ENCODE measurements at places on chromosomes 11 and 22.

GRCh38 chr22:20601308-20601707, 93.9 kb downstream of the MED15 start:
- no peak for DNase-seq

DNA sequence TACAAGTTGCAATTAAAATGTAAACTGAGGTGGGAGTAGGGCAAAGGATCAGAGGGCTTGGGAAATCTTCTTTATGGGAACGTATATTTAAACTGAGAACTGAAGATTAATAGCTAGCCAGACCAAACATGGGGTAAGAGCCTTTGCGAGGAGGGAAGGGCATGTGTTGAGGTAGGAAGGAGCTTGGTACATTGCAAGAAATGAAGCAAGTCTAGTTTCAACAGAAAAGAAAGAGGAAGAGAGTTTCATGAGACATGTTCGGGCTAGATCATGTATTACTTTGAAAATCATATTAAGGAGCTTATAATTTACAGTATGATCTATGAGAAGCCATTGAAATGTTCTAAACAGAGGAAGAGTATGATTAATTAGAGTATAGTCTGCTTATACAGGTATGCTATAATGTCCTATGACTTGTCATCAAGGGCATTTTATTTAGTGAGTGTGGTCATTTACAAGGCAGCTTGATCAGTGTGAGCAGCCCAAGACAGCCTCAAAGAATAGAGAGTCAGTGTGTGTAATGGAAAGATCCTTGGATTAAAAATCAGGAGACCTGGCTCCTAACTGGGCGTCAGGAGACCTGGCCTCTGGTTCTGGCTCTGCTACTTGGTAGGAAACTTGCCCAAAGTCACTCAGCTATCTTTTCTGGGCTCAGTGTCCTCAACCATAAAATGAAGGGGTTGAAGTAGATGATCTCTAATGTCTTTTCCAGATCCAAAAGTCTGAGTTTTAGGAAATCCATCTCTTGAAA, 10.9 kb downstream of the GAS2 start:
- no peak for DNase-seq

- DNase-seq: no peak
Observed at GRCh38 chr11:84923489-84923888, 703.7 kb downstream of the DLG2 start.

DNA sequence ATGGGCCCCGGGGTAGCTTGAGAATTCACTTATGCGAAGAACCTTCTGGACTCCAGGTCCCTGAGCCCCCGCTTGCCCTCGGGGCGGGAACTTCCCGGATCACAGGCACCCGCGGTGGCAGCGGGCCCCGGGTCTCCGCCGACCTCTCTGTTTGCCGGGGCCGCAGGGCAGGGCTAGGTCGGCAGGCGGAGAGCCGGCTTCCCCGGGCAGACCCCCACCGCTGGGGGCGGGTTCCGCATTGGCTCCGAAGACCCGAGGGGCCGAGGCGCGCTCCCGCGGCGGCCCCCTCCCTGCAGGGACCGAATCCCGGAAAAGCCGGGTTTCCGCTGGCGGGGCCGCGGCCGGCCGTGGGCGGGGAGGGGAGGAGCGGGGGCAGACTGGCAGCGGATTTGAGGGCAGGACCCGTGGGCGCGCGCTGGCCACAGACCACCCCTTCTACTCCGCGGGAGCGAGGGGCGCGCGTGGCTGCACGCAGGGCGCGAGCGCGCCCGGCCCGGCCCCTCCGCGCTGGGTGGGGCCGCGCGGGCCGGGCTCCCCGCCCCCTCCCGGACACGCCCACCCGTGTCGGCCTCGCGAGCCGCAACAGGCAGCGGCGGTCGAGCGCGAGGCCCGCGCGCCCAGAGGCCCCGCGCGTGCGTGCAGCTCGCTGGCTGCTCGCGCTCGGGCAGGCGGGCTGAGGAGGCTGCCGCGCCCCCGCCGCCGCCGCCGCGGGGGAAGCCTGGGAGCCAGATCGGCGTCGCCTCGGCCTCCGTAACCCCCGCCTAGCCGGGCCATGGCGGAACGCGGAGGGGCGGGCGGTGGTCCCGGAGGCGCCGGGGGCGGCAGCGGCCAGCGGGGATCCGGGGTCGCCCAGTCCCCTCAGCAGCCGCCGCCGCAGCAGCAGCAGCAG, at the start of gene PACS1:
Gene PACS1, plus strand, starts transcription at position 558 of the 889 bp plus-strand sequence. Its CDS starts 215 bp downstream, at position 773.
- DNase-seq: peak; percentile 75

- DNase-seq: no peak
Observed at GRCh38 chr22:47046411-47047065, 284.1 kb downstream of the TBC1D22A start.

DNA sequence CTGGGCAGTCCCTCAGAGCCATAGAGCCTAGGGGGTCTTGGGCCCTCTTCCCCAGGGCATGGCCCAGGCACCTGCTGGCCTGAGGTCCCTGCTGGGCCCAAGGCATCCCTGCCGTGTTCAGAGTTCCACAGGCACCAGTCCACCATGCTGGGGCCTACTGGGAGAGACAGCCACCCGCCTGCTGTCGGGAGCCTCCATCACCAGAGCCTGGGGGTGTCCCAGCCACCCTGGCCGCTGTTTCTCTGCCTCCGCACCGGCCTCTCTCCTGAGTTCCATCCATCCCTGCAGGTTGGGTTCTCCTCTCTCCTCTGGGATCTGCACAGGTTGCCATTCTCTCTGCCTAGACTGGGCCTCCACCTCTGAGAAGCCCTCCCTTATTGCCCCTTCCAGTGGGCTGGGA, 68.6 kb downstream of the KCNQ1 start:
- DNase-seq: no peak

DNA sequence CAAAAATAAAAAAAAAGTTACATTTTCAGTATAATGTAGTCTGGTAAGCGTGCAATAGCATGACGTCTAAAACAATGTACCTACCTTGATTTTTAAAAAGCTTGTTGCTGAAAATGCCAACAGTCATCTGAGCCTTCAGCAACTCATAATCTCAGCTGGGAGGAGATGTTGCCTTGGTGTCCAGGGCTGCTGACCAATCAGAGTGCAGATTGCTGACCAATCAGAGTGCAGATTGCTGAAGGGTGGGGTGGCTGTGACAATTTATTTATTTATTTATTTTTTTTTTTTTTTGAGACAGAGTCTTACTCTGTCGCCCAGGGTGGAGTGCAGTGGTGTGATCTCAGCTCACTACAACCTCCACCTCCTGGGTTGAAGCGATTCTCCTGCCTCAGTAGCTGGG, 17.8 kb downstream of the ZBED4 start:
- no peak for DNase-seq

GRCh38 chr11:1468002-1468401, 18.6 kb downstream of the MOB2 start:
- no peak for DNase-seq

DNA sequence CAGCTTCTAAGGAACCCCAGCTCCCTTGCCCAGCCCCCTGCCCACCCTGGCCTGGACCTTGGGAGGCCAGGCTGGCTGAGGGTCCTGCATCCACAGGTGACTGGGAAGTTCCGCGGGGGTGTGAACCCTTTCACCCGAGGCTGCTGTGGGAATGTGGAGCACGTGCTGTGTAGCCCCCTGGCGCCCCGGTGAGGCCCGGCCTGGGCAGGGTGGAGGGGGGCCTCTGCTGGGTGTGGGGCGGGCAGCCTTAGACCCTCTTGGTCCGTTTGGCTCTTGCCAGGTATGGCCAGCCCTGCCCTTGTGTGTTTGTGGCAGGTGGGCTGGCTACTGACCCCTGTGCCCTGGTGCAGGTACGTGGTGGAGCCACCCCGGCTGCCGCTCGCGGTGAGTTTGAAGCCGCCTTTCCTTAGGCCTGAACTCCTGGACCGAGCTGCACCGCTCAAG, 8.9 kb downstream of the ZDHHC8 start:
- DNase-seq: no peak

DNA sequence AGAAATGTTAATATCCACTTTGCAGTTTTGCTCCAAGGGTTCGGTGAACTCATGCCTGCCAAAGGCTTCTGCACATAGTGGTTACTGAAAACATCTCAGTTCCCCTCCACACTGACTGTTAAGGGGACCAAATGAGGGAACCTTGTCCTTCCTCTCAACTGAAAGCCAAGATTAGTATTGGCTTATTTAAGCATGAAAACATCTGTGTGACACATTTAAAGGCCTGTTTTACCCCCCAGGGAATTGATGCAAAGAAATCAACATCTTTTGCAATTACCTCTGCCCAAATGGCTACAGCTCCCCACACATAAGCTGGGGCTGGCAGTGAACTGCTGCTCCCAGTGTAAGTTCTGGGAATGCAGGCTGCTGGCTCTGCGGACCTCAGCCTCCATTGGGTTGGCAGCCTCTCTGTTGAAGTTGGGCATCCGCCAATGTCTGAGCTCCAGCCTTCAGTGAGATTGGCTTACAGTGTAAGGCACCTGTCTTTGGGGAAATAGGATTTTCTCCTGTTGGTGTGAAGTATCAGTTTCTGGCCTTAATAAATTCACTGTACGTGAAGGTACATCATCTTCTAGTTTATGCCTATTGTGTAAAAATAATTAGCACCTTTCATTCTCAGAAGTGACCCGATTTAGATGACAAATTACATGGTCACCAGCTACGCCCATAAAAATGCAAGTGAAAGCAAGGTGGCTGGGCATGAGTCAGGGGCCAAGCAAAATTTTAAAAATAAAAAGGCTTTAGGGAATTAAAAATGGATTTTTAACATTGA, 213.4 kb upstream of the SYN3 start:
- peak; percentile 23 for DNase-seq

- DNase-seq: no peak
Observed at GRCh38 chr11:125182573-125182972, 18.0 kb downstream of the PKNOX2 start.

DNA sequence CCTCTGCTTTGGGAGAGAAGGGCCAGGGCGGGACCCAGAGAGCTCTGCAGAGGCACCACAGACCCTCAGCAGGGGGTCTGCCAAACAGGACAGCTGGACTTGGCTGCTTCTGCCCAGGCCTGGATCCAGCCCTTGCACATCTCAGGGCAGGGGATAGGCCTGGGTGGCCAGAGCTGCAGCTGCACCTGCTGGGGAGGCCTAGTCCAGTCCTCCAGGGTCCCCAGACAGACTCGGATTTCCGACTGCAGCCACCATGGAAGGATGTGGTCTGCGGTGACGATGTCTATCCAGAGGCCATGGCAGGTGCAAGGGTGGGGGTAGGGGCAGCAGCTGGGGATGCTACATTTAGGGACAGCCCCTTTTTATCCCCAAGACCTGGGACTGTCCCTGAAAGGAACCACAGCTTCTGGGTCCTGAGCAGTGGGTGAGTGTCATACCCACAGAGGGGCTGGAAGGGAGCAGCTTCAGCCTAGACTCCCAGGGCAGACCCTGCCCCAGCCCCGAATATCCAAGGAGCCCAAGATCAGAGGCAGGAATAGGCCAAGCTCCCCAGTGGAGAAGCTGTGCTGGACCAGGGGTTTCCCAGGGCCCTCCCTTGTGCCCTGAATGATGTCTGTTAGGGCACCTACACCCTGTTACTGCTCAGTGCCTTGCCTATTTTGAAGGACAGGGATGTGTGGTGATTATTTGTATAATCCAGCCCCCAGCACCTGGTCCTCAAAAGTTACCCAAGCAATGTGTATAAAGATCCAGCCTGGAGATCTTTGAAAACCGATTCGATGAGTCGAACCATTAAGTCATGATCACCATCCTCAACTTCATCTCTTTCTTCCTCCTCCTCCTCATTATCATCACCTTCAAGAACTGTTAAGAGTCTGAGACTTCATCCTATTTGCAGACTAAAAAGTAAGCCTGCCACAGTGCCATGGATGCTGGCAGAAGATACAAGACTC, 2.5 kb upstream of the IGLL5 start:
- DNase-seq: no peak

GRCh38 chr11:8811571-8811970, 99.4 kb upstream of the AKIP1 start:
- DNase-seq: no peak

GRCh38 chr22:47237890-47238480, 475.5 kb downstream of the TBC1D22A start:
- no peak for DNase-seq

GRCh38 chr22:46397951-46398350, 62.4 kb downstream of the TRMU start:
- DNase-seq: no peak

- no peak for DNase-seq
Observed at GRCh38 chr11:32139896-32140520, 49.1 kb downstream of the RCN1 start.

GRCh38 chr11:45859661-45860140, 12.4 kb downstream of the CRY2 start:
- peak; percentile 97 for DNase-seq

GRCh38 chr11:78967811-78968210, 393.1 kb upstream of the NARS2 start:
- DNase-seq: no peak

DNA sequence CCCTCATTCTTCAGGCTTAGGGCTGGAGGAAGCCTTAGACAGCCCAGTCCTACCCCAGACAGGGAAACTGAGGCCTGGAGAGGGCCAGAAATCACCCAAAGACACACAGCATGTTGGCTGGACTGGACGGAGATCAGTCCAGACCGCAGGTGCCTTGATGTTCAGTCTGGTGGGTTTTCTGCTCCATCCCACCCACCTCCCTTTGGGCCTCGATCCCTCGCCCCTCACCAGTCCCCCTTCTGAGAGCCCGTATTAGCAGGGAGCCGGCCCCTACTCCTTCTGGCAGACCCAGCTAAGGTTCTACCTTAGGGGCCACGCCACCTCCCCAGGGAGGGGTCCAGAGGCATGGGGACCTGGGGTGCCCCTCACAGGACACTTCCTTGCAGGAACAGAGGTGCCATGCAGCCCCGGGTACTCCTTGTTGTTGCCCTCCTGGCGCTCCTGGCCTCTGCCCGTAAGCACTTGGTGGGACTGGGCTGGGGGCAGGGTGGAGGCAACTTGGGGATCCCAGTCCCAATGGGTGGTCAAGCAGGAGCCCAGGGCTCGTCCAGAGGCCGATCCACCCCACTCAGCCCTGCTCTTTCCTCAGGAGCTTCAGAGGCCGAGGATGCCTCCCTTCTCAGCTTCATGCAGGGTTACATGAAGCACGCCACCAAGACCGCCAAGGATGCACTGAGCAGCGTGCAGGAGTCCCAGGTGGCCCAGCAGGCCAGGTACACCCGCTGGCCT, 641 bp downstream of the APOC3 start:
- no peak for DNase-seq

DNA sequence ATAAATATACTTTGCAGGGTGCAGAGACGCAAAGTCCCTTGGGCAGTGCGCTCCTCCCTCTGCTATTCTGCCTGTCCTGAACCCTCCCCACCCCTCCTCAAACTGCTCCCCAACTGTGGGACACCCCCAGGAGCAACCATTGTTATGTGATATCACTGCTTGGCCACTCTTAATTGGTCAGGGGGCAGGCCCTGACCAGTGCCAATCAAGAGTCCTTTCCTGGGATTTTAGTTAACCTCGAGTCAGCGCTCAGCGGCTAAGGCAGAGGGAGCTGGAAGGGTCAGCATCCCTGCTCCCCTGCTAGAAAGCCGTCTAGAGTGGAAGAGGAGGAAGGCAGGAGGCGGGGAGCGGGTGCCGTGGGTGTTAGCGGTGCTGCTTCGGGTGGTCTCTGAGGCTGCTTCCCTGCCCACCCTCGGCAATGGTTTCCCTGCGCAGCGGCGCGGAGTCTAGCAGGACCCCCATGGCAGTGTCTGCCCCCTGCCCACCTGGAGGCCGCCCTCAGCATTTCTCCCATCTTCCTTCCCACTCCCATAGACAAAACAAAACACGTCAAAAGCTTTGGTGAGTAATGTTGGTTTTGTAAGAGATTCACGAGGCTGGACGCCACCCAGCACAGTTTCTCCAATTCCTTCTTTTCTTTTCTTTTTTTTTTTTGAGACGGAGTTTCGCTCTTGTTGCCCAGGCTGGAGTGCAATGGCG, 38.4 kb upstream of the A4GALT start:
- no peak for DNase-seq
